Stimulated activated CD4-positive, alpha-beta T cell treated with anti-CD3 and anti-CD28 coated beads, Interleukin-4, amount 100 ng/mL, for 4 hours (primary cell): ENCODE measurements at places on chromosomes 1 and 21.

DNA sequence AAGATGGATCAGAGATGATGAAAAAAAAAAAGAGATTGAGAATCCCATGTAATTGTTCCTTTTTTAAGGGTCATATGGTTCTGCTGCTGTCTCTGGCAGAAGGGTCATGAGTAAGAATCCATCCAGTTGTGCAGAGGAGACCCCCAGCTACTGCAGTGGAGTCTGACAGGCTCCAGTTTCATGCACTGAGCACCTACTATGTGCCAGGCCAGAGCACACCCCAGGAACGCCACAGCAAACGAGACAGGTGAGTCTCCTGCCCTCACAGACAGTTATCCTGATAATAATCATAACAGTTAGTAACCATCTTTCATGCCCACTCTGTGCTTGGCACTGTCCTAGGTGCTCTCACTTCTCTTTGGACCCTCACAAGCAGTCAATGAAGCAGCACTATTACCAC is 420.0 kb downstream of the MATN1 start:
- DNase-seq: no peak

- peak; percentile 16 for DNase-seq
Observed at GRCh38 chr1:111406321-111406768, 21.2 kb downstream of the OVGP1 start.

GRCh38 chr1:187513190-187513589 is 684.4 kb downstream of the PLA2G4A start:
- no peak for DNase-seq

- DNase-seq: peak; percentile 48
Observed at GRCh38 chr21:33374450-33375096, 28.6 kb upstream of the IFNGR2 start.

DNA sequence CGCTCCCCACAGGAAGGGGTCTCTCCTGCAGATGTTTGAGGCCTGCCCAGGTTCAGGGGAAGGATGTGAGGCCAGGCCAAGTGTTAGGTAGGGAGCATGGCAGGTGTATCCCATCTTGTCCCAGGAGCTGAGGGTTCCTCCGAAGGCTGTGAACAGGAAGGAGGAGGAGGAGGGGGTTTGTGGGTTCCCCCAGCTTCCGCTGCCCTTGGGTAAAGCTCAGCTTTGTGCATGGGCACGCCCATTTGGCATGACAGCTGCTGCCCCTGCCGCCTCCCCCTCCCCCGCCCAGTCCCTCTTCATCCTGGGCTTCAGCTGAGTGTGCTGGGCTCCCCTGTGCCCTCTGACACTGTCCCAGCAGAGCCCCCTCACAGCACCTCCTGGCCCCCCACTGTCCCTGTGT is 25.5 kb downstream of the TNFRSF8 start:
- peak; percentile 22 for DNase-seq

GRCh38 chr1:230173187-230173975 is 106.3 kb downstream of the GALNT2 start:
- no peak for DNase-seq

DNA sequence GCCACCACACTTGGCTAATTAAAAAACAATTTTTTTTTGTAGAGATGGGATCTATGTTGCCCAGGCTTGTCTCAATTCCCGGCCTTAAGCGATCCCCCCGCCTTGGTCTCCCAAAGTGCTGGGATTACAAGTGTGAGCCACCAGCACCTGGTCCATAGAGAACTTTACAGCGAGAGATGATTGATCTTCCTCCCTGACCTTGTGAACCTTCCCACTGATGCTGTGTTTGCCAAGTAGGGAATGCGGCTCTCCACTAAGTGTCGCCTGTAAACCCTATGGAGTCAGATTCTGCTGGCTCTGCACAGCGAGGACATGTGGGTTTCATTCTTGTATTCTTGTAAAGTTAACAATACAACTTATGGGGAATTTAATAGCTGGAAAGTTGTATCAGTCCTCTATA is 81.3 kb upstream of the LYST start:
- no peak for DNase-seq

GRCh38 chr1:46464915-46465314 is 24.7 kb upstream of the DMBX1 start:
- DNase-seq: no peak
